ENCODE measurements at places on chromosomes 3 and 15. TPM values are rescaled to one million over a fixed set of nuclear protein-coding genes. Genes with fewer than 3 reads are reported as not detected.

GRIP2 gene
- total RNA-seq: not detected

KLF15 gene
- 0.14 TPM for total RNA-seq

IL17RB gene
- 33.3 TPM for total RNA-seq

UBAP1L gene
- 6.3 TPM for total RNA-seq

DNA sequence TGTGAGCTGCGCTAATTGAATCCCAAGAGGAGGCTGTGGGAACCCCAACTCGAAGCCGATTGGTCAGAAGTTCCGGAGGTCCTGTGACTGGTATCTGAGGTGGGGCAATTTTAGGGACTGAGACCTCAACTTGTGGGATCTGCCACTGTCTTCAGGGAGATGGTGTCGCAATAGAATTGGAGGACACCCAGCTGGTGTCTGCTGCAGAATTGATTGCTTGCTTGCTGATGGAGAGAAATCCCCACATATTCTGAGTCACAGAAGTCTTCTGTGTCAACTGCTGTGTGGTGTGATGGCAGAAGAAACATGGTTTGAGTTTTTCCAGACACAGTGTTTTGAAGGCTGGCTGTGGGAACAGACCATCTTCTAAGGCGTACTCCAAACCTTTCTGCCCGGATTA, 99.7 kb upstream of the PLXNA1 start:
- no peak overlapping the region for H3K4me3 ChIP-seq
- no peaks in the 10 kb centered on the region for H3K36me3 ChIP-seq
- no peak overlapping the region for H3K27ac ChIP-seq
- H3K4me1 ChIP-seq: peaks cover 5% of the 10 kb centered on the region
- H3K27me3 ChIP-seq: no peaks in the 10 kb centered on the region
- no peak for DNase-seq

CPLX3 gene
- total RNA-seq: 0.16 TPM

- no peak overlapping the region for H3K4me3 ChIP-seq
- no peak for DNase-seq
- no peaks in the 10 kb centered on the region for H3K27me3 ChIP-seq
- no peak overlapping the region for H3K27ac ChIP-seq
- no peaks in the 10 kb centered on the region for H3K4me1 ChIP-seq
Observed at GRCh38 chr3:101036213-101036618, 43.0 kb upstream of the ABI3BP start.

DNA sequence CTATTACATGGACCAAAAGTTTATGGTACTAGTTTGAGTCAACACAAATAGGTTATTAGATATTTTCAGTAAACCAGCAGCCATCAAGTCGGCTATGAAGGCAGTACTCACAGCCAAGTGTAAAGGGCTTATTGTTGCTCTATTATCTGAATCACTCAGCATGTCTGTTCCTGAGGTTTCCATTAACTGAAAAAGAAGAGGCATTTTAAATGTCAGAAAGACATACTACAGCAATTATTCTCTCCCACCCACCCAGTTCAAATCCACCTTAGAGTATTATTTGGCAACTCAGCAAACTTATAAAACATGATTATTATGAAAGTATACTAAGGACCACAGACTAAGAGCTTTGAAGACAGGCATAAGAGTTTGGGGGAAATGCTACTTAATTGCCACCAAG, 93.1 kb downstream of the BTD start:
- peaks cover 21% of the 10 kb centered on the region for H3K4me1 ChIP-seq
- H3K27ac ChIP-seq: no peak overlapping the region
- H3K4me3 ChIP-seq: no peak overlapping the region
- DNase-seq: no peak
- no peaks in the 10 kb centered on the region for H3K27me3 ChIP-seq

DNA sequence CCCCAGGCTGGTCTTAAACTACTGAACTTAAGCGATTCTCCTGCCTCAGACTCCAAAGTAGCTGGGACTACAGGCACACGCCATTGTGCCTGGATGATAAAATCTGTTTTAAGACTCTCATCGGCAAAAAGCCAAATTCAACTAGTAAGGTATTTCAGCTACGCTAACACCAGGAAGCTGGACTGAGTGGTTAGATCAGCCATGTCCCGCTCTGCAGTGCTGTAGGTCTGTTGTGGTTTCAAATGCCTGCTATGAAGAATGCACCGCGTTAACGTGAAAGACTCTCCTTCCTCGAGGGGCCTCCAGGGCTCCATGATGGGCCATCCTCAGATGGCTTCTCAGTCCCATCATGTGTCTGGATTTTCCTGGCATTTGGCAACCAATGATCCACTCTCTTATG, 70.2 kb downstream of the PCOLCE2 start:
- no peaks in the 10 kb centered on the region for H3K36me3 ChIP-seq
- H3K4me3 ChIP-seq: no peak overlapping the region
- H3K4me1 ChIP-seq: no peaks in the 10 kb centered on the region
- DNase-seq: no peak
- peaks cover 30% of the 10 kb centered on the region for H3K27me3 ChIP-seq
- no peak overlapping the region for H3K27ac ChIP-seq

- peaks cover 70% of the 10 kb centered on the region for H3K4me1 ChIP-seq
- H3K36me3 ChIP-seq: peaks cover 30% of the 10 kb centered on the region
- no peak overlapping the region for H3K27ac ChIP-seq
- no peak overlapping the region for H3K4me3 ChIP-seq
- DNase-seq: no peak
Observed at GRCh38 chr3:171277456-171278298, 182.5 kb downstream of the TNIK start.

DNA sequence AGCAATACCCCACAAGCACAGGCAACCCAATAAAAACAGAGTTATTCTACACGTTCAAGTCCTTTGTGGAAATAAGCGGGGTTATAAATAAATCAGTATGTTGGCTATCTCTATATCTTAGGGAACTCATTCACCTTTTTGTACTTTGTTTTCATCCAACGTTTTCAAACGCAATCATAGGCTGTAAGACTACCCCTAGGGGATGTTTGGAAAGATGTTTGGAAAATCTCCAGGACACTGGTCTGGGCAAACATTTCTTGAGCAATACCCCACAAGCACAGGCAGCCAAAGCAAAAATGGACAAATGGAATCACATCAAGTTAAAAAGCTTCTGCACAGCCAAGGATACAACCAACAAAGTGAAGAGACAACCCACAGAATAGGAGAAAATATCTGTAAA, 70.1 kb downstream of the CLDN11 start:
- H3K27me3 ChIP-seq: peaks cover 9% of the 10 kb centered on the region
- no peak overlapping the region for H3K27ac ChIP-seq
- no peak for DNase-seq
- no peak overlapping the region for H3K4me3 ChIP-seq
- H3K36me3 ChIP-seq: no peaks in the 10 kb centered on the region
- H3K4me1 ChIP-seq: no peaks in the 10 kb centered on the region

CHRM5 gene
- not detected for total RNA-seq

- no peak overlapping the region for H3K27ac ChIP-seq
- H3K4me3 ChIP-seq: no peak overlapping the region
- H3K36me3 ChIP-seq: peaks cover 31% of the 10 kb centered on the region
- H3K4me1 ChIP-seq: peaks cover 33% of the 10 kb centered on the region
Observed at GRCh38 chr15:44295750-44296431, 7.4 kb downstream of the GOLM2 start.

MOBP gene
- total RNA-seq: 0.14 TPM

NCBP2 gene
- total RNA-seq: 83.9 TPM

ERICH6 gene
- total RNA-seq: 0.39 TPM

GRCh38 chr3:145983101-145983500, 177.9 kb downstream of the PLOD2 start:
- H3K27me3 ChIP-seq: no peaks in the 10 kb centered on the region
- no peaks in the 10 kb centered on the region for H3K36me3 ChIP-seq
- no peak for DNase-seq
- H3K4me1 ChIP-seq: no peaks in the 10 kb centered on the region
- H3K27ac ChIP-seq: no peak overlapping the region
- H3K4me3 ChIP-seq: no peak overlapping the region

- peaks cover 14% of the 10 kb centered on the region for H3K27me3 ChIP-seq
- H3K27ac ChIP-seq: peak overlapping the region; percentile 79
- no peaks in the 10 kb centered on the region for H3K36me3 ChIP-seq
Observed at GRCh38 chr3:58206406-58207011, 4.3 kb downstream of the DNASE1L3 start.

GRCh38 chr15:77609558-77609957, 23.2 kb downstream of the LINGO1 start:
- no peak for DNase-seq
- H3K36me3 ChIP-seq: no peaks in the 10 kb centered on the region
- H3K27me3 ChIP-seq: peaks cover 5% of the 10 kb centered on the region
- no peak overlapping the region for H3K4me3 ChIP-seq

DNA sequence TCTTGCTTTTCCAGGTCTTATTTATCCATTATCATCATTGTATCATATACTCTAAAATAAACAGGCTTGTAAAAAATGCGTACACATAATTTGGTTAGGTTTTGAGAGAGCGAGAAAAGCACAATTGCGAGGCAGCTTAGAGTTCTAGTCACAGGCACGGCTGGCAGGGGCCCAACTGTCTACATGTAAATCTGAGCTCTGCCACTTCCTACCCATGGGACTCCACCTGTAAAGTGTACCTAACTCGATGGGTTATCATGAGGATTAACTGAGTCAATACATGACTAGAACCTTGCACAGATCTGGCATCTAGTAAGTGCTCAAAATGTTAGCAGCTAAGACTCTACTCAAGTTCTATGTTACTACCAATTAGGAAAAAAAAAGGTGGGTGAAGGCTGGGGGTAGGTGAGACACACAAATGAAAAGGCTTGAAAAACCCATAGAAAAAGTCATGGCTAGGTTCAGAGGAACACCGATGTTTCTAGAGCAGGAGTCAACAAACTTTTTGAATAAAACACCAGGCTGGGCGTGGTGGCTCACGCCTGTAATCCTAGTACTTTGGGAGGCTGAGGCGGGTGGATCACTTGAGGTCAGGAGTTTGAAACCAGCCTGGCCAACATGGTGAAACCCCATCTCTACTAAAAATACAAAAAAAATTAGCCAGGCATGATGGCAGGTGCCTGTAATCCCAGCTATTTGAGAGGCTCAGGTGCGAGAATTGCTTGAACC, 36.2 kb downstream of the GLB1 start:
- peak overlapping the region; percentile 92 for H3K27ac ChIP-seq
- H3K27me3 ChIP-seq: no peaks in the 10 kb centered on the region
- peaks cover 75% of the 10 kb centered on the region for H3K4me1 ChIP-seq
- DNase-seq: no peak

DNA sequence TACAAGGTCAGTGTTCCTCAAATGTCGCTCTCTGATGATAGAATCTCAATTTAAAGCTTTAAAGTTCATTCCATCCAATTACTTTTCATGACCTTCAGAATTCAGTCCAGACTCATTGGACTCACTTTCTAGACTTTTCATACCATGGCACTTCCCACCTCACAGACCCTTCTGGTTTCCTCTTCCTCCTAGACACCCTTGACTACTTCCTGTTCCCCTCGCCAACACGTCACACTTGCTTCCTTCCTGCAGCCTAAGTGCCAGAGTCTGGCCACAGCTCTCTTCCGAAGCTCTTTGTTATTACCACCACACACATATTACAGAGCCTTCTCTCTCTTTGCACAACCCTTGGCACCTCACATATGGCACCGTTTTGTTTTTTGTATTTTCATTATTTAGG, 59.1 kb upstream of the UMPS start:
- H3K4me3 ChIP-seq: no peak overlapping the region
- no peaks in the 10 kb centered on the region for H3K36me3 ChIP-seq
- peaks cover 9% of the 10 kb centered on the region for H3K4me1 ChIP-seq
- DNase-seq: no peak
- peaks cover 5% of the 10 kb centered on the region for H3K27me3 ChIP-seq

- peak overlapping the region; percentile 53 for H3K27ac ChIP-seq
- H3K4me1 ChIP-seq: peaks cover 43% of the 10 kb centered on the region
- DNase-seq: no peak
- H3K4me3 ChIP-seq: no peak overlapping the region
- H3K36me3 ChIP-seq: no peaks in the 10 kb centered on the region
Observed at GRCh38 chr15:60079210-60079609, 75.1 kb downstream of the FOXB1 start.

DUOXA2 gene
- not detected for total RNA-seq

DNA sequence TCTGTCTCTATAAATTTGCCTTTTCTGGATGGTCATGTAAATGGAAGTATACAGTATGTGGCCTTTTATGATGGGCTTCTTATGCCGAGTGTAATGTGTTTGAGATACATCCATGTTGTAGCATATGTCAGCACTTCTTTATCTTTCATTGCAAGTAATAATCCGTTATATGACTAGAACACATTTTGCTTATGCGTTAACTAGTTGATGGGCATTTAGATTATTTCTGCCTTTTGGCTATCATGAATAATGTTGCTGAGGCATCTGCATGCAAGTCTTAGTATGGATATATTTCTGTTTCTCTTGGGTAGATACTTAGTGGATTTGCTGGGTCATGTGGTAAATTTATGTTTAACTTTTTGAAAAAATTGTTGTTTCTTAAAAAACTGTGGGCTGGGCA, 19.7 kb downstream of the KAT2B start:
- H3K36me3 ChIP-seq: peaks cover 3% of the 10 kb centered on the region
- H3K27ac ChIP-seq: no peak overlapping the region
- peaks cover 23% of the 10 kb centered on the region for H3K4me1 ChIP-seq
- no peak overlapping the region for H3K4me3 ChIP-seq
- peaks cover 3% of the 10 kb centered on the region for H3K27me3 ChIP-seq

BNC1 gene
- total RNA-seq: not detected

DNA sequence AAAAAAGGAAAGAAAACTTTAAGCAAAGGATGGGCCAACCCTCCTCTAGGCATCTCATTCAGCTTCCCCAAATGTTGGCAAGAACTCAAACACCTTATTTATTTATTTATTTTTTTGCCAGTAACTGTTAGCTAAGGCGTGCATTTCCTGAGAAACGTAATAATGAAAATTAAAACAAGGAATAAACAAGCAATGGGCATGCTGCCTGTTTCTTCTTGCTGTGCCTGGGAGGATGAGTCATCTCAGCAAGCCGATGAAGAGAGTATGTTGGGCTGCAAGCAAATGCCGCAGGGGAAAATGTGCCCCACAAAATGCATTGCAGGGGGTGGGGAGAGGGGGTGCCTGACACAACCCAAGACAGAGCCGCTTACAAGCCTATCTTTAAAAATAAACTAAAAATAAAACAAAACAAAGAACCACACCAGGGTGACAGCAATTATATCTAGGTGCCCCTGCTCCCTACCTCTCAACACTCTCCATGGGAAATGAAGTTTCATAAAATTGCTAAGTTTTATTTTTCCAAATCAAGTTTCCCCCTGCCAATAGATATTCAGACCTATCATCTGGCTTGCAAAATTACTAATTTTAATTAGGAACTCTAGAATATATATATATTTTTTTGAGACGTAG, 40.3 kb downstream of the EIF4E3 start:
- peaks cover 58% of the 10 kb centered on the region for H3K36me3 ChIP-seq
- no peak overlapping the region for H3K4me3 ChIP-seq
- H3K27me3 ChIP-seq: no peaks in the 10 kb centered on the region
- no peak overlapping the region for H3K27ac ChIP-seq
- DNase-seq: no peak

GRCh38 chr3:167304077-167304476, 76.0 kb downstream of the ZBBX start:
- no peaks in the 10 kb centered on the region for H3K27me3 ChIP-seq
- no peak overlapping the region for H3K27ac ChIP-seq
- H3K36me3 ChIP-seq: no peaks in the 10 kb centered on the region

Data from activated T-helper 2 cell treated with anti-CD3 and anti-CD28 coated beads, Interferon-gamma antibody, Interleukin-2, Interleukin-4, amounts not matched to agents 10 μg/mL and 5 μg/mL and 100 μg/mL, durations not matched to agents 14 hours and 24 hours and 36 hours (primary cell).